ENCODE measurements at places on chromosomes 7 and 10.

DNA sequence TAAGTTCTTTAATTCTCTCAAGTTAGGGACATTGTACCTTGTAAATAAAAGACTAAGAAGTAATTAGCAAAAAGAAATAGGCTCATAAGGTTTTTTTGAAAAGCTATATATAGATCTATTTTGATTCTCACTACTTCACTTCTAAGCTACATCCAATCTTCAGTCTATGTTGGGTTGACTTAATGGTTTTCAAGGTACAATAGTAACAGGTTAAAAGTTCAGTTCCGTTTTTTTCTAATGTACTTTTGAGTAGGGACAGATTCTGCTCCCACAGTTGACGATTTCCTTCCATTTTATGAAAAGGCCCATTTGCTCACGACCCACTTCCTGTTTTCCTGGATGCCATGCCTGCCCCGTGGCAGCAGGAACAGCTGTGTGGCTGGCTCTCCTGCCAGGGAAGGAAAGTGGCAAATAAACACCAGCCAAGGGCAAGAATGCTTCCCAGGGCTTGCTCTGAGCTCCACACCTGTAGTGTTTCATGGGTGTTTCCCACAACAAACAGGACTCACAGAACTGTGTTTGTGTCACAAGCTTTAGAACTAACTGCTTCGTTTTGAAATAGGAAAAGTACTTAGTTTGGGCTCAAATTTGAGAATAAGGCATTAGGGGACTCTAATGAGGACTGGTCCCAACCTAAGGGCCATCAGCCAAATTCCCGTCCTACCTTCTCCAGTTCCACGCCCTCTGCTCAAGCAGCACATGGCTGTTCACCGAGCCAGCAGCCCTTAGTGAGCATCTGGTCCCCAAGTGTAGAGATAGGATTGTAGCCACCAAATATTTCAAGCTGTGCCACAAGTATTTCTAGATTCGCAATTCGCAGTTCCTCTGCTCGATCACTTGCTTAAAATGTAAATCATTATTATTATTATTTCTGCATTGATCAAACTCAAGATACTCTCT lies 240.7 kb downstream of the COBL start:
- DNase-seq: no peak

DNA sequence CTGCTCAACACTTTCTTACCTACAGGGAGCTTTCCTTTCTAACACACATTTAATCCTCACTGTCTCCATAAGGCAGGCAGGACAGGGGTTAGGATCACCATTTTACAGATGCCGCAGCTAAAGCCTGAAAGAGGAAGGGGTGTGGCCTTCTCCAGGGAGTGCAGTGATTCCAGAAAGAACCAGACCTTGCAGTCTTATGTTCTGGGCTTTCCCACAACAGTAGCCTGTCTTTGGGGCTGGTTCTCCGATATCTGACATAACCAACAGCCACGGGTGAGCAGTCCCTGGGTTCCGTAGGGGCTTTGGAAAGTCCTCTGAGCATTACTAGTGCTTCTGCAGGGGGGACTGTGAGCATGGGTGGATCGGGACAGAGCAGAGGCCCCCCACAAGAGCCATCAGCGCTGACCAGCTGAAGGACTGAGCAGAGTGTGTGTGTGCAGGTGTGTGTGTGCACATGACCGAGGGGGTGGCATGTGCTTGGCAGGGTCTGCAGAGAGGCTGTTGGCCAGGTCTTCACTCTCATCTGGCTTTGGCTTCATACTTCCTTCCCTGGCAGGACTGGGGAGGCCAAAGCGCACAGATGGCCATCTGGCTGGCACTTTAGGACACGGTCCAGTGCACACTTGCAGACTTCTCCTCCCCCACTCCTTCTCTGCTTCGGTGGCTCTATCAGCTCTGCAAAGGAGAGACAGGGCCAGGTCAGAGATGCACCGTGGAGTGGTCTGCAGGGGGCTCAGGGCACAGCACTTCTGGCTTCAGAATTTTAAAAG lies 400.3 kb downstream of the RPS24 start:
- DNase-seq: peak; percentile 86

DNA sequence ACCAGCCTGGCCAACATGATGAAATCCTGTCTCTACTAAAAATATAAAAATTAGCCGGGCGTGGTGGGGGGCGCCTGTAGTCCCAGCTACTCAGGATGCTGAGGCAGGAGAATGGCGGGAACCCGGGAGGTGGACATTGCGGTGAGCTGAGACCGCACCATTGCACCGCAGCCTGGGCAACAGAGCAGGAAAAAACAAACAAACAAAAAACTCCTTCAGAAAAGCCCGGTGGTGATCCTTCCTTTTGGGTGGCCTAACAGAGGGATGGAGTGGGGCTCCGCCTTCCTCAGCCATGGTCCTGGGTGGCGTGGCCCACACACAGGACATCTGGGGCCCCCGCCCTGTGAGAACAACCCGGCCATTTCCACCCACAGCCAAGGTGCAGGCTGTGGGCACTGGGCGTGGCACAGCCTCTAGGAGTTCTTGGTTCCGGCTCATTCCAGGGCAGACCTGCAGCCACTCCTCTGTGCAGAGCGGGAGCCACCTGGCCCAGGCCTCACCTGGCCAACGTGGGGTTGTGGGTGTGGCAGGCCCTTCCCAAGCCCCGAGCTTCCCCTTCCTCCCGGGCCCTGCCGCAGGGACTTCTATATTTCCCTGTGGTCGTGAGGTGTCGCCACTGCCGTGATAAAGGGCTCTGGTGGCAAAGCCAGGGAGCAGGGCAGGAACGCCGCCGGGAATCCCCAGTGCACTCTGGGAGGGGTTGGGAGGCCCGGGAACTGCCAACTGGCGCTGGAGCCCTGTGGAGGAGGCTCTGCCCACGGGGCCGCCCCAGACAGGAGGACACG lies 37.6 kb downstream of the GET4 start:
- DNase-seq: no peak

- no peak for DNase-seq
Observed at GRCh38 chr7:64775289-64775688, 18.9 kb upstream of the ZNF138 start.

DNA sequence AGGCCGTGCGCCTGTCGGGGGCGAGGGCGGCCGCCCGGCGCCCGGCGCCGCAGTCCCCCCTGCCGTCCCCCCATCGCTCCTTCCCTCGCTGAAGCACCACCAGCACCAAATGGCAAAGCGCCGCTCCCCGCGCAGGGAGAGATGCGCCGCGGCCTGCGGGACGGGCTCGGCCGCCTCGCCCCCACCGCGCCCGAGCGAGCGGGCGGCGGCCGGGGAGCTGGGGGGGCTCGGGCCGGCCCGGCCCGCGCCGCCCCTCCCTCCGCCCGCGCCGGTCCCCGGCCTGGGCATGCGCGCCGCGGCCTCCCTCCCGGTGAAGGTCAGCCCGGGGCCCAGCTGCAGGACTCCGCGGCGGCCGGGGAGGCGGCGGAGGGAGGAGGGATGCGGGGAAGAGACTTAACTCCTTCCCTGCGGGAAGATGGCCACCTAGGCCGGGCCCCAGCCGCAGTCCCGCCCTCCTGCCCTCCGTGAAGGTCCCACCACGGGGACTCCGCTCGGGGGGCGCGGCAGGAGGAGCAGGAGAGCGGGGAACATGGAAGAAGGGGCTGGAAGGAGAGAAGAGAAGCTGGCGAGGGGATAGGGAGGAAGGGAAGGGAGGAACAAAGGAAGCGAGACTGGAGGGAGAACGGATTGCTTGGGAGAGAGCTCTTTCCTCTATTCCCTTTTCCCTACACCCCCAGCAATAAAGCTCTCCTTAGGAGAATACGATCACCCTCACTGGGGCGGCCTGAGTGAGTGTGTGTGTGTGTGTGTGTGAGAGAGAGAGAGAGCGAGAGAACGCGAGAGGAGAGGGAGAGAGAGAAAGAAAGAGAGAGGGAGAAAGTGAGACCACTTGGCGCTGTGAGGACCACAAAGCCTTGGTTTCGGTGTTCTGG lies 3.4 kb upstream of the SMARCD3 start:
- DNase-seq: peak; percentile 79

- no peak for DNase-seq
Observed at GRCh38 chr10:114026189-114027040, 17.3 kb upstream of the ADRB1 start.

GRCh38 chr10:132627666-132628531 lies 90.3 kb downstream of the INPP5A start:
- DNase-seq: peak; percentile 71

DNA sequence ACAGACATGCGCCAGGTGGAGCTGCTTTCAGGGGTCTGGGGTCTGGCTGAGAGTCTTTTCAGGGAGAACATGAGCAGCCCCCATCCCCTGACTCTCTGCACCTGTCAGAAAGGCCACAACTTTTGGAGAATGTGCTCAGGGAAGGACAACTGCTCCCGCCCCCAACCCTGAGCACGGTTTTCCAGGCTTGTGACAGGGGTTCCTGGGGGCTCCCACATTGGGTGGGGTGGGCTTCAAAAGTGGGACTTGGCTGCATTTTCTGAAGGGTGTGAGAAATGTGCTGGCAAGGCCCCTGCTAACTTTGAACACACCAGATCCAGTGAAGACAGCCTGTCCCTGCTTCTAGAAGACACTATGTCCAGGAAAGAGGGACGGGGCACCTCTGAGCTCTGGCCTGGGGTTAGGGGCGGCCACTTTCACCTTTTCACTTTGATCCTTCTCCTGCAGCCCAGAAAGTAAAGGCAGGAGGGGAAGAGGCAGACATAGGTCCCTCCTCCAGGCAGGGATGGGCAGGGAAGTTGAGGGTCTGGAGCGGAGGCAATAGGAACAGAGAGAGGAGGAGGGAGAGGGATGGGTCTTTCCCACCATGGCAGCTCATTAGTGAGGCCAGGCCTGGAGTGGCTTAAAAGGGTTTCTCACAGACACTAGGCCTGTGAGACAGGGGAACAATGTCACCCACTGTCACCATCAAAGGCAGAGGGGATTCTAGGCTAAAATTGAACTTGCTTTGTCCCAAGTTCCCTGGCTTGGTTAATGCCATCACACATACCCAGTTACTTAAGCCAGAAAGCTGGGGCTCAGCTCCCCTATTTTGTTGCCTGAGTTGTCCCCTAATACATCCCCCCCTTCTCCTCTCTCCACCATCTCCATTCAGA lies 1.5 kb downstream of the KCP start:
- peak; percentile 41 for DNase-seq

- DNase-seq: no peak
Observed at GRCh38 chr7:121620953-121621606, 225.0 kb upstream of the FAM3C start.

DNA sequence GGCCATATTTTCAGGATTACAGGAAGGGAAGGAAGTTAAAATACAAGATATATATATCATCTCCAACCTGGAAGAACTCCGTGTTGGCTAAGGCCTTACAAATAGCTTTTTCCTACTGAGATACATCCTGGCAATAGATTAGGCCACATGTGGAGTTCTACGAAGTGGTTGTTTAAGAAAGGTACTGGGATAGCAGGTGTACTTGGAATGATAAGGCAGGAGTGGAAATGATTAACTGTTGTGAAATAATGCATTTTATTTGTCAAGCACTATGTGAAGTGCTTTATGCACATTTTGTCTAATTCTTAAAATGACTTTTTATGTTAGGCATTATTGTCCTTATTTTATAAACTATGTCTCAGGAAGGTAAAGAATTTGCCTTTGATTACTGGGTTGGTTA lies 18.9 kb upstream of the SMIM30 start:
- no peak for DNase-seq

DNA sequence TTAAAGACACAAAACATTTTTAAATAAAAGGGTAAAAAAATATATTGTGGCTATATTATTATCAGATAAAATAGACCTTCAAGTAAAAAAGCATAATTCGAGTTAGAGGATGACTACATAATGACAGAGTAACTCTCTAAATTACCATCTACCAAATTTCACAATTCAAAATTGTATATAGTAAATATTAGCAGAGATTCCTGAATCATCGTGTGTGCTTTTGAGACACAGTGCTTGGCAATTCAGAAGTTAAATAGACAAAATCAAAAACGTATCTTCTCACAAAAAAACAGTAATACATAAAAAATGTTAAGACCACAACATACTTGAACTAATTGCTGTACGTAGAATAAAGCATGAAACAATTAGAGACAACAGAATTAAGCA lies 110.4 kb downstream of the AHR start:
- no peak for DNase-seq

DNA sequence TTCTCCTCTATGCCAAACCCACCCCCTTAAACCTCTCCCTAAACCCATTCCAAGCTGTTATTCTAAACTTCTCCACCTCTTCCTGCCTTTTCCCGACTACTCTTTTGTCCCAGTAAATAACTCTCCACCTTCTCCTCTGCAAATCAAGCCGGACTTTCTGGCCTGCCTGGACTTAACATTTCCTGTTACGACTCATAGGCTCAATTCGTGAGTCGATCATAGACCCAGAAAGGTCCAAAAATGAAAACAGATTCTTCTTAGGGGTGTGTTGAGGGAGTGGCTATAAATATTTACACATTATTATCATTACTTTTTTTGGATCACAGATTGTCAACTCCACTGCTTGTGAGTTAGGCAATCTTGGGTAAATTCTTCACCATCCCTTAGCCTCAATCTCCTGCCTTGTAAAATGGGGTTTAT lies 59.0 kb upstream of the HABP2 start:
- DNase-seq: no peak

- DNase-seq: no peak
Observed at GRCh38 chr7:13560441-13560840, 429.0 kb downstream of the ETV1 start.

GRCh38 chr7:148434181-148434757 lies 156.3 kb upstream of the C7orf33 start:
- DNase-seq: peak; percentile 100

GRCh38 chr7:29039821-29040578 lies 81.9 kb upstream of the TRIL start:
- DNase-seq: no peak

DNA sequence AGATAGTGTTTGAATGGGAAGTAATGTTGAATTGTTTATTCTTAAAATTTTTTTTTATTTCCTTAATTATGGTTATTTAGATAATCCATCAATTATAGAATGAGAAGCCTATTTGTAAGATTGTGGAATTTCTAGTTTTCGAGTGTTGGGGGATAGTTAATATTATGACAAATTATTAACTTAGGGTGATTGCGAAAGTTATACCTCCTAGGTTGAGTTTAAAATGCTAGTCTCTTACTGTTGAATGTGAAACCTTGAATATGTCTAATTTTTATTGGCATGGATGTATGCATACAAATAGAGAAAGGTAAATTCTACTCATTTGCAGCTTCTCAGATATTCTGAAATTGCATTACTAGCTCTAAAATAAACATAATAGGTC lies 43.2 kb downstream of the BICC1 start:
- DNase-seq: no peak

- no peak for DNase-seq
Observed at GRCh38 chr7:152543799-152544198, 108.0 kb upstream of the KMT2C start.

GRCh38 chr7:148847815-148848734 lies 36.0 kb downstream of the EZH2 start:
- no peak for DNase-seq

- no peak for DNase-seq
Observed at GRCh38 chr7:33076737-33077136, 14.2 kb upstream of the NT5C3A start.

GRCh38 chr7:101390901-101391301 lies 28.2 kb downstream of the COL26A1 start:
- DNase-seq: peak; percentile 80

Data from SK-N-DZ (cell line).